ENCODE measurements at places on chromosomes 16 and 17. TPM values are rescaled to one million over a fixed set of nuclear protein-coding genes. Genes with fewer than 3 reads are reported as not detected.

DNA sequence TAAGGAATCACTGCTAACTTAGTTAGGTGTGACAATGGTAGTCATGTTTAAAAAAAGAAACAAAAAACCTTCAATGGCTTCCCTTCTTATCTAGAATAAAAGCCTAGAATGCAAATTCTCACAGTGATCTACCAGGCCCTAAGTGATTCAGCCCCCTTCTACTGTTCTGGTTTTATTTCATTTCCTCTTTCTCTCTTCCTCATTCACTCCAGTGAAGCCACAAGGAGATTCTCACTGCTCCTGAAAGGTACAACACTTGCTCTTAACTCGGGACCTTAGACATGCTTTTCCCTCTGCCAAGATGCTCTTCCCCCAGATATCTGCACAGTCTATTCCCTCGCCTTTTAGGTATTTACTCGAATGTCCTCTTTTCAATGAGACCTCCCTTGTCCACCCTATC lies 3.7 kb downstream of the PIGS start:
- H3K36me3 ChIP-seq, result no peaks in the 10 kb centered on the region
- no peaks in the 10 kb centered on the region for H3K27me3 ChIP-seq
- no peak for DNase-seq
- no peak overlapping the region for H3K4me3 ChIP-seq
- H3K27ac ChIP-seq, result no peak overlapping the region

DNA sequence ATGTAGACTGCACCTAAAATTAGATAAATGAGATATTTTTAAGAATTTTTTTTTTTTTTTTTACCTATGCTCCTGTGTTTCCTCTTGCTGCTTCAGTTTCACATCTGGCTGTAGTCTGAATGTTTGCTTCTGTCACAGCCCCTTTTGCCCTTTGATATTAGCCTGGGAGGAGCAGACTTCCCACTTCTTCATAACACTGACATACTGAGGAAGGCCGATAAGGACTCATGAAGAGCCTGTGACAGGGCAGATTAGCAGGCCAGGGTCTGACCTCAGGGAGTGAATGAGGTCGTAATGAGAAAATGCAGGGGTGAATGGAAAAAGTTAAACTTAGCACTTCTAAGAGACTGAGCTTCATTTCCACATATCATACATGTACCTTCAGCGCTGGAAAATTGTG lies at the start of gene SLFN14:
Gene SLFN14 (minus strand): TSS at position 117 of the 400 bp plus-strand sequence. CDS start 2,757 bp downstream, outside the sequence.
- no peak within 1 kb of the TSS for H3K27ac ChIP-seq
- no peaks in the 10 kb centered on the region for H3K36me3 ChIP-seq
- no peaks in the 10 kb centered on the region for H3K4me1 ChIP-seq
- no peak within 1 kb of the TSS for H3K4me3 ChIP-seq
- no peak for DNase-seq
- no peaks in the 10 kb centered on the region for H3K27me3 ChIP-seq

- no peak overlapping the region for H3K4me3 ChIP-seq
- DNase-seq, result no peak
- no peak overlapping the region for H3K27ac ChIP-seq
- no peaks in the 10 kb centered on the region for H3K36me3 ChIP-seq
- H3K27me3 ChIP-seq, result no peaks in the 10 kb centered on the region
- H3K4me1 ChIP-seq, result no peaks in the 10 kb centered on the region
Observed at GRCh38 chr17:31575043-31575442, 183.6 kb downstream of the RAB11FIP4 start.

DNA sequence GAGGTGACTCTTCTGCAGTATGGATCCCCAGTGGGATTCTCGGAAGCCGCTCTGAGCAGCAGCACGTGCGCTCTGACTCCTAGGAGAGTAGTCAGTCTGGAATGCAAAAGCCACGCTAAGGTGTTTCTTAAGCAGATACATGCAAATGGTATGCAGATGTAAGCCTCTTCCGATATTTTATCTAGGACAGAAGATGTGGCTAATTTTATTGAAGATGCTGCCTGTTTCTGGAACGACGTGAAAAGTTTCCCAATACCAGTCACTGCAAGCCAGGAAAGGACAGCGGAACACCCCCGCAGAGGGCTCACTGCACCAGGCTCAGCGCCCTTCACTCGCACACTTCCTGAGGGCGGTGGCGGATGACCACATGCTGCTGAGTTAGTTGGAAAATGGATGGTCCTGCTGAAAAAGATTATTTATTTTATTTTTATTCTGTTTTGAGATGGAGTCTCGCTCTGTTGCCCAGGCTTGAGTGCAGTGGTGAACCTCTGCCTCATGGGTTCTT lies 10.1 kb downstream of the FADS6 start:
- H3K27ac ChIP-seq, result no peak overlapping the region
- H3K36me3 ChIP-seq, result no peaks in the 10 kb centered on the region
- H3K4me1 ChIP-seq, result no peaks in the 10 kb centered on the region

DNA sequence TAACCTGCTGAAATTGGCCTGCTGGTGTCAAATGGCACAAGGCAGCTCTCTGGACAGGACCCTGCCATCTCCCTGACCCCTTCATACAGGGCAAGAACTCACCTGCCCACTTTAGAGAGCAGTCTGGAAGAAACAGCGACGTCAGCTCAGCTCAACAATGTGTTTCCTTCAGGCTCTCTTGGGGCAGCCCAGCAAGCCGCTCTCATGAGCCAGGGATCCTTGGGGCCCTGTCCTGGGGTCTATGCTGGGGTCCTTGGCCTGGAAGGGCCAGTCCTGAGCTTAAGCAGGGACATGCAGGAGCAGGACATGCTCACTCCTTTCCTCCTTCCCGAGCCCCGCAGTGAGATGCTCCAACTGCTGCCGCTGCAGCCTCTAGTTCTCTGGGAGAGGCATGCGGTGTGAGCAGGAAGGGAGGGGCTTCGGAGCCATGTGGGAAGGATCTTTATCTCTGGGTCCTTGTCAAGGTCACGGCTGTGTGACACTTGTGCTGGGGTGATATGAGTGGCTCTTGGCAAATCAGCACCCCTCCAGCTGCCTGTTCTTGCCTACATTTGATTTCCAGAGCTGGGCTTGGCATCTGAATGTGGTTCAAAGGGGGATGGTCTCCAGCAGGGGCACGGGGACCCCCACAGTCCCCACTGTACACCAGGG lies 3.4 kb downstream of the C1QTNF1 start:
- H3K4me3 ChIP-seq, result no peak overlapping the region
- H3K4me1 ChIP-seq, result peaks cover 6% of the 10 kb centered on the region
- DNase-seq, result peak; percentile 68
- H3K27me3 ChIP-seq, result peaks cover 2% of the 10 kb centered on the region
- H3K36me3 ChIP-seq, result no peaks in the 10 kb centered on the region

GRCh38 chr16:59478838-59479237 lies 744.7 kb upstream of the GOT2 start:
- no peak overlapping the region for H3K27ac ChIP-seq
- no peak for DNase-seq
- H3K36me3 ChIP-seq, result no peaks in the 10 kb centered on the region
- no peaks in the 10 kb centered on the region for H3K27me3 ChIP-seq
- H3K4me3 ChIP-seq, result no peak overlapping the region
- H3K4me1 ChIP-seq, result no peaks in the 10 kb centered on the region

- H3K36me3 ChIP-seq, result no peaks in the 10 kb centered on the region
- H3K4me3 ChIP-seq, result no peak overlapping the region
Observed at GRCh38 chr16:81443688-81444447, 740 bp upstream of the CMIP start.

DNA sequence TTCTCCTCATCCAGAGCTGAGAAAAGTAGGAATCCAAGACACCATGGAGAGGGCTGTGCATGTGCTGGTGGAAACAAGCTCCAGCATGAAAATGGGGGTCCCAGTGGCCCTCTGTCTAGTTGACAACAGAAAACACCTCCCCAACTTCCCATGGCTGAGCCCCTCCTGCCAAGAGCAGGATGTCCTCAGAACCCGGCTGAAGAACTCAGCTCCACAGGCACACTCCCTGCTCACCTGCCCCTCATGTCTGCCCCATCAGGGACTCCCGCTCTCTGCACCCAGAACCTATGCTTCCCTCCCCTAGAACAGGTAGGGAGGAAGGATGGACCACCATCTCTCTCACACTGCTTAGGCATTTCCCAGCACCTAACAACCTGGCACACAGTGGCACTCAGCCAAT lies 167.2 kb downstream of the C16orf78 start:
- no peaks in the 10 kb centered on the region for H3K4me1 ChIP-seq
- no peaks in the 10 kb centered on the region for H3K27me3 ChIP-seq
- H3K27ac ChIP-seq, result no peak overlapping the region
- H3K36me3 ChIP-seq, result no peaks in the 10 kb centered on the region
- DNase-seq, result no peak

- H3K4me3 ChIP-seq, result no peak overlapping the region
- H3K27me3 ChIP-seq, result no peaks in the 10 kb centered on the region
- no peaks in the 10 kb centered on the region for H3K4me1 ChIP-seq
Observed at GRCh38 chr17:58493506-58493905, 5.3 kb upstream of the HSF5 start.

GRCh38 chr17:39722965-39723848 lies 7.1 kb downstream of the MIEN1 start:
- H3K36me3 ChIP-seq, result peaks cover 20% of the 10 kb centered on the region
- H3K4me3 ChIP-seq, result no peak overlapping the region
- no peak overlapping the region for H3K27ac ChIP-seq
- no peaks in the 10 kb centered on the region for H3K27me3 ChIP-seq
- no peak for DNase-seq
- H3K4me1 ChIP-seq, result peaks cover 5% of the 10 kb centered on the region

DNA sequence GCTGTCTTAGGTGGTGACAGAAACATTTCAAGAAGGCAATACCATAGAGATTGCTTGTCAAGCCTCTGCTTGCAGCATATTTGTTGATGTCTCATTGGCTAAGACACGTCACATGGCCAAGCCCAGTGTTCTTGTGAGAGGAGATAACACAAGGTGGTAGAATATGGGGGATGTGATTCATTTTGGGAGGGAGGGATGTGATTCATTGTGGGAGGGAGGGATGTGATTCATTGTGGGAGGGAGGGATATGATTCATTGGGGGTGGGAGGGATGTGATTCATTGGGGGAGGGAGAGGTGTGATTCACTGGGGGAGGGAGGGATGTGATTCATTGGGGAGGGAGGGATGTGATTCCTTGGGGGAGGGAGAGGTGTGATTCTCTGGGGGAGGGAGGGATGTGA lies 470.5 kb upstream of the SALL1 start:
- DNase-seq, result no peak
- H3K4me3 ChIP-seq, result no peak overlapping the region
- H3K36me3 ChIP-seq, result no peaks in the 10 kb centered on the region
- no peaks in the 10 kb centered on the region for H3K27me3 ChIP-seq
- no peak overlapping the region for H3K27ac ChIP-seq

DNA sequence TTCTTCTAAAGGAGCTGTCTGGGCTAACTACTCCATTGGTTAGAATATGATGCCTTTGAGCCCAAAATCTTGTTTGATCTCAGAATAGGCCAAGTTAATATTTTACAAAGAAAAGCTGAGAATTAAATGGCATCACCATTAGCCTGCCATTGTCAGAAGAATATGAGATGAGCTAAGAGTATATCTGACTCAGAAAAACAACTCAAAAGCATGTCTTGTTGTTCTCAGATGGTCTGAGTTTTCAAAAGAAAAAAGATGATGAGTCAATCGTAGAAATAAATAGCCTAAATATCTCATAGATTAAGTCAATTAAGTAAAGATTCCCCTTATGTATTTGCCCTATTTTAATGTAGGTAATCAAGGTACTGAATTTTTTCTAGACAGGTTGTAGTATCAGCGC lies 197.1 kb upstream of the TBX2 start:
- no peak overlapping the region for H3K4me3 ChIP-seq
- H3K4me1 ChIP-seq, result peaks cover 16% of the 10 kb centered on the region
- no peaks in the 10 kb centered on the region for H3K36me3 ChIP-seq
- no peak for DNase-seq
- no peaks in the 10 kb centered on the region for H3K27me3 ChIP-seq

GRCh38 chr17:69972251-69972650 lies 102.8 kb upstream of the KCNJ16 start:
- H3K27ac ChIP-seq, result no peak overlapping the region
- no peaks in the 10 kb centered on the region for H3K36me3 ChIP-seq
- no peak for DNase-seq
- H3K4me3 ChIP-seq, result no peak overlapping the region

DNA sequence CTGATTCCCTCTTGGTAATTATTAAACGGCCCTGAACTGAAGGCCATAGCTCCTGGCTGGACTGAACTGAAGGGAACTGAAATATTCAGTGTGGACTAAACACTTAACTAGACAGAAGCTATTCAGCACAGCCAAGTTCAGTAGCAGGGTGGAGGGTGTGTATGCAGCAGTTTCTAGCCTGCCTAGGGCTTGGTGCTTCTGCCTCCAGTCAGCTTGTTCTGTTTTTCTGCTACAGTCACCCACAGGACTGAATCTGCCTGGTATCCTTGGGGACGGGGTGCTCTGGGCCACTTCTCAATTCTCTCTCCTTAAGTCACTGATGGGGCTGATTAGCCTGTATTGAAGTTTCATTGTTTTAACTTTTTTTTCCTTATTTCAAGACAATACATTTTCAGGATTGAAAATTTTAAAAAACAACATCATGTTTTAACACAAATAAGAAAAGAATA lies 77.1 kb downstream of the WWP2 start:
- peaks cover 4% of the 10 kb centered on the region for H3K36me3 ChIP-seq
- no peaks in the 10 kb centered on the region for H3K27me3 ChIP-seq
- no peak overlapping the region for H3K4me3 ChIP-seq
- peaks cover 7% of the 10 kb centered on the region for H3K4me1 ChIP-seq
- no peak for DNase-seq

DNA sequence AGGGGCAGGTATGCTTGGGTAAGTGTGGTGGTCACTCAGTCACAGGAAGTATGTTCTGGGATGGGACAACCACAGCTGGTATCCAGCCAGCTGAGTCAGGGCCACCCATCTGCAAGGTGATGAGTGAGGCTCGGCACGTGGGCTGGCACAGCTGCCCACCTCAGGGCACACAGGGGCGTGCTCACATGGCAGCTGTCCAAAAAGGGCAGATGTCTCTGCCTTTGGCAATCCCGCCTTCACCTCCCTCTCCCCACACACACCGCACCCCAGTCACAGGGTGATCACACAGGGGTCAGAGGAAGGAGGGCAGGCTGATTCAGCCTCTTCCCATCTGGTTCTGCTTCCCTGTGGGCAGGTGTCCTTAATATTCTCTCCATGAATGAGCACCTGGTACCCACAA lies 85.9 kb upstream of the TOB1 start:
- no peak for DNase-seq
- H3K4me1 ChIP-seq, result peaks cover 5% of the 10 kb centered on the region

- peaks cover 22% of the 10 kb centered on the region for H3K4me1 ChIP-seq
- H3K27me3 ChIP-seq, result no peaks in the 10 kb centered on the region
- no peak overlapping the region for H3K27ac ChIP-seq
- H3K36me3 ChIP-seq, result peaks cover 3% of the 10 kb centered on the region
- H3K4me3 ChIP-seq, result no peak overlapping the region
Observed at GRCh38 chr16:84741340-84741830, 41.6 kb downstream of the USP10 start.

Gene COPZ2
- total RNA-seq, result 24.9 TPM

Gene ARHGAP23
- total RNA-seq, result 53.8 TPM

Gene FOXC2
- total RNA-seq, result 6.3 TPM

Gene SETD1A
- total RNA-seq, result 18.8 TPM

Gene NFATC3
- total RNA-seq, result 37.7 TPM

Gene CCL1
- total RNA-seq, result not detected
